Glutamatergic neuron (in vitro differentiated cells): ENCODE measurements at places on chromosomes 7 and 10. TPM values are rescaled to one million over a fixed set of nuclear protein-coding genes. Genes with fewer than 3 reads are reported as not detected.

The SLC18A3 gene
- total RNA-seq = 21.5 TPM

The MACC1 gene
- total RNA-seq = 0.29 TPM

The CYP3A7 gene
- total RNA-seq = not detected

DNA sequence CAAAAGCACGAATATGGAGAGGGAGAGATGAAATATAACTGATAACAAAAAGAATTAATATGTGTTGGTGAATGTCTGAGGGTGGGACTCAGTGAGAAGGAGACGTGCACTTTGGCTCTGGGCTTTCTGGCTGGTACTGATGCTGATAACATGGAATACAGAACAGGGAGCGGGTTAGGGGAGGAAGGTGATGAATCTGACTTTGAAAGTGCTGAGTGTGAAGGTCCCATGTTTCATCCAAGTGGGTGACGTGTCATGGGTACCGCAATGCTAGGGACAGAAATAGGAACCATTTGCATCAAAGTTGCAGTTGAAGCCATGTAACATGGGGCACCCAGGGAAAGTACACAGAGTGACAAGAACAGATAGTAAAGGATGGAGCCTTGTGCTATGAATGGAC is 236.6 kb upstream of the MYO3A start:
- H3K27me3 ChIP-seq = peaks cover 4% of the 10 kb centered on the region
- DNase-seq = no peak
- H3K27ac ChIP-seq = no peak overlapping the region
- H3K4me3 ChIP-seq = no peak overlapping the region
- no peaks in the 10 kb centered on the region for H3K36me3 ChIP-seq
- H3K4me1 ChIP-seq = peaks cover 3% of the 10 kb centered on the region
